ENCODE measurements at places on chromosomes 12 and 14. TPM values are rescaled to one million over a fixed set of nuclear protein-coding genes. Genes with fewer than 3 reads are reported as not detected.

PMCH gene
- polyA plus RNA-seq = not detected

DNA sequence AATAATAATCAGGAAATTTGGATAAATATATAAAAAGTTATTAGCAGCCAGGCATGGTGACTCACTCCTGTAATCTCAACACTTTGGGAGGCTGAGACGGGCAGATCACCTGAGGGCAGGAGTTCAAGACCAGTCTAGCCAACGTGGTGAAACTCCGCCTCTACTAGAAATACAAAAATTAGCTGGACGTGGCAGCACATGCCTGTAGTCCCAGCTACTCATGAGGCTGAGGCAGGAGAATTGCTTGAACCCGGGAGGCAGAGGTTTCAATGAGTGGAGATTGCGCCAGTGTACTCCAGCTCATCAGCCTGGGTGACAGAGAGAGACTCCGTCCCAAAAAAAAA is 64.5 kb downstream of the SYT1 start:
- no peak for DNase-seq

DNA sequence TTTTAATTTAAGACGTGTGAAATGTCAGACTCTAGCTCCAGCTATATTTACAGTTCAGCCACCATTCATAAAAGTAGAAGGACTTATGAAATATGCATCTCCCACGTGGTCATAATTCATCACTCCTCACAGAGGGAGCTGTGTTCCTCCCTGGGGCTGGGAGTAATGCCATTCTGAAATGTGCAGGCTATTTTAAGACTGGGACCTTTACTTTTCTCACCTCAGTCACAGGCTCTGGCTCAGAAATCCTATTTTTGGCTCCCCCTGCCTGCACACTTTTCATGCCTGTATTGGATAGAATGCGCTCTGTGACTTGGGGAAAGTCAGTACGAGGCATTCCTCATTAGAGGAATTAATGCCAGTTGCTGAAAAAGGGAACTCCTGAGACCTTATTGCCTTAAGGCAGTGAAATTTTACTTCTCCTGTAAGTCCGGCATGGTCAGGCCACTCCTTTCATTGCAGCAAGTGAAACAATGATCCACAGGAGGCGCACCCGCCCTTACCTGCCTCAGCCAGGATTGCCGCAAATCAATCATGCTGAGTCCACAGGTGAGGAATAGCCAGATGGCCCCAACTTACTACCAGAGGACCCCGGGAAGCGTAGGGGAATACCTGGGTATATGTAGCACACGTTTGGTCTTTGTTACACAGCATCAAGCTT is 1133.2 kb upstream of the TMEM132C start:
- DNase-seq = no peak

PRB3 gene
- polyA plus RNA-seq = not detected

DNA sequence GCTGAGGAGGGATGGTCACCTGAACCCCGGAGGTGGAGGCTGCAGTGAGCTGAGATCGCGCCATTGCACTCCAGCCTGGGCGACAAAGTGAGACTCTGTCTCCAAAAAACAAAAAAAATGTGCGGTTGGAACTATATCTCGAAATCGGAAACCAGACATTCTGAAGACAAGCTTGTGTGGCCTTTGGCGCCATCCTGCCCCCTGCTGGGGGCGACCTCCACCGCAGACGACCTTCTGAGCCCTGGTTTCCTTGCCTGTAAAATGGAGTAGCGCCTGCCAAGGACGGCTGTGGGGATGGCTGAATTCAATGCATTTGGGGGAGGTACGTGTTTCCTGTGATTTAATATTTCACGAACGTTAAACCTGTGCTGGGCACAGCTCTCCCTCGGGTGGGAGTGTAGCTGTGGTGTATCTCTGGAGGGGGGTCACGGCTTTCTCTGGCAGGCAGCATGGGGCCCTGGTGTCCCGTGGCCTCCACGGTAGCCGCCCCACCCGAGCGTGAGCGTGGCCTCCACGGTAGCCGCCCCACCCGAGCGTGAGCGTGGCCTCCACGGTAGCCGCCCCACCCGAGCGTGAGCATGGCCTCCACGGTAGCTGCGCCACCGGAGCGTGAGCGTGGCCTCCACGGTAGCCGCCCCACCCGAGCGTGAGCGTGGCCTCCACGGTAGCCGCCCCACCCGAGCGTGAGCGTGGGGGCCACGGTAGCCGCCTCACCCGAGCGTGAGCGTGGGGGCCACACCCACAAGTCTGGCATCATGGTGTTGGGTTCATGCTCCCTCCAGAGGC is 55.3 kb downstream of the LRCOL1 start:
- peak; percentile 64 for DNase-seq

DNA sequence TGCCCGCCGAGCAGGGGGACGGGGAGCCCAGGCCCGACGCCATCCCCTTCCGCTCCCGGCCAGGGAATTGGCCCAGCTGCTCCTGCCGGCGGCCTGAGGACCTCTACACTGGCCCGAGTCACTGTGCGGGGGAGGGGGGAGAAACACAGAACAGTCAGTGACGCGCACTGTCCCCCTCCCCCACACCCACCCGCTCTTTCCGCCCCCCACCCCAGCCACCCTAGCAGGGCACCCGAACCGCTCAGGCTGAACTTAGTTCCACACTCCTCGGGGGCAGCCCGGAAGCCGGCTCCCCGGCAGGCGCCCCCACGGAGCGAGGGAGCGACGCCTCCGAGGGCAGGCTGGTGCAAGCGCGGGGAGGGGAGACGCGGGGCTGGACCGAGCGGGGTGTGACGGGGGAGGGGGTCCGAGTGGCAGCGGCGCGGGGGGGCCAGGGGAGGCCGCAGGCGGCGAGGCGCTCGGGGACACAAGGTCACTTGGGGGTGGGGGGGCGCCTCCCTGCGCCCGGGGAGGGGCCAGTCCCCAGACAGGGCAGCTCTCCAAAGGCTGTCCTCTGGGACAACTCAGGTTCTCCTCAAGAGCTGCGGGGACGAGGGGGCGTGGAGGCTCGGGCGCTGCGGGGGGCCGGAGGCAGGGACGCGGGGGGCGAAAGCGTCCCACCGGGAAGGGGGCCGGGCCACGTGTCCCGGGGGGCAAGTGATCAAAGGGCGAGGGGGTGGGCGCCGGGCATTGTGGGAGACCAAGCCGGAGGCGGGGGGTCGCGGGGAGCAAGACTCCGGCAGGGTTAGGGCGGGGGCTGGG is 648 bp downstream of the CHD4 start:
- DNase-seq = peak; percentile 62

- no peak for DNase-seq
Observed at GRCh38 chr14:71665157-71665556, 267.1 kb upstream of the RGS6 start.

CFAP251 gene
- 1.2 TPM for polyA plus RNA-seq

DNA sequence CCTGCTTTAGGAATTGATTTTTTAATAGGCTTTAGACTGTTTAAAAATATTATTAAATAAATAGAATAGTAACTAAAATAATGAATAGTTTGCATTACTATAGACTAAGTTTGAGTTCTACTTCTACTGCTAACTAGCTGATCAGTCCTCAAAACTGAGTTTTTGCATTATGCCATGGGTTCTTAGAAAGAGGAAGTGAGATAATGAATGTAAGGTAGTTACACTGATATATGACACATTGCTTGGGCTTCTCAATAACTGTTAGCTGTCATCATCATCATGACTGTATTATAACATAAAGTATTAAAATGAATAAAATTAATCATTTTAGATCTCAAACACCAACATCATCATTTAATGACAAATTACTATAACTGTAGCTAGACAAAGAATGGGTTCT is 949.7 kb downstream of the TRHDE start:
- DNase-seq = no peak

DNA sequence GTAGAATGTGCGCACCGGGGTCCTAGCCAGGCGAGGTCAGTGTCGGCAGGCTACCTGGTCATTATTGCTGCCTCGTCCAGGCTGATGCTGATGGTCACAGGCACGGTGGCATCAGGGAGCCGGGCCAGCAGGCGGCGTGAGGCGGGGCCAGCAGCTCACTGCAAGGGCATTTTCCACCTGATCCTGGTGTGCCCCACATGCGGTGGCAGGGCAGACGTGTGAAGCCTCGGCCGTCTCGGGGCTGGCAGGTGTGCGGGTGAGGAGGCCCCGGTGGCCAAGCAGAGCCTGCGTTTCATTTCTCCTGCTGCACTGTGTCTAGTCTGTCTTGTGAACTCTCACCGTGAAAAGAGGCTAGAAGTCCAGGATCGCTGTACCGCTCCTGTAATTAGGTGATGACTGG is 12.0 kb upstream of the AMN start:
- no peak for DNase-seq

DNA sequence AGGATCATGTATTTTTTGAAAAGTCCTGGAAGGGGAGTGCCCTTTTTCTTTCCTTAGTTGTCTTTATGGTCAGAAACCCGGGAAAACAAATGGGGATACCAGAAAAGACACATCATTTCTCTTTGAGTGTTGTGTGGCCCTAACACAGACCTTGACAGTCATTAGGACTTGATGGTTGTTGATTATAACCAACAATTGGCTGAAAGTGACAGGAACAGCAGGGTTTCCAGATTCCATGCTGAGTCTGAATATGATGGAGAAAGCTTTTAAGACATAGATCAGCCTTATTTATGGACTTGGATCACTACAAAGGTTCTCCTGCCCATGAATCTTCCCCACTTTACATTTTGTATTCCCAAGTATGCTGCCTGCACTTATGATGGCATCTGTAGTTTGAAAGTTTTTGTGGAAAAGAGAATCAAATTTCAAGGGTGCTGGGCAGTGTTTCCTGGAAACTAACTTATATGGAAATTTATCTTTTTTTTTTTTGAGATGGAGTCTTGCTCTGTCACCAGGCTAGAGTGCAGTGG is 30.4 kb downstream of the POLR3B start:
- no peak for DNase-seq

DNA sequence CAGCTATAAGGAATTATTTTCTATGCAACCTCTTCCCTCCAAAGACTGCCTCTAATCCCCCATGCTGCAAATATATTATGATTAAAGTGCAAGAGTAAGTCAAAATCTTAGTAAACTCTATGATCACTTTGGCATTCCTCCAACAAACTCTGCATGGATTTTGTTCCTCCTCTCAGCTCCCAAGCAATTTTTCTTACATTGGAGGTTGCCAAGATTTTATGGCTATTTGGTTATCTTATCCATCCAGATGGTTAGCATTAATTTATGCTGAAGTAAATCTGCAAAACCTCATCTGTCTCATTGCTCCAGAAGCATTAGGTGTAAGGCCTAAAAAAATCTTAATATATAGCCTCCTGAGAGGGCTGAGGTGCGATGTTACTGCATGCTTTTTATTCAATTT is 228.1 kb downstream of the CHST11 start:
- DNase-seq = no peak

- DNase-seq = no peak
Observed at GRCh38 chr12:117513353-117513752, 151.9 kb upstream of the NOS1 start.

Data from A549 (cell line).